Pancreas (tissue), 10 donors: ENCODE measurements at places on chromosomes 4 and X. TPM values are rescaled to one million over a fixed set of nuclear protein-coding genes. Genes with fewer than 3 reads are reported as not detected.
A peak's percentile ranks its signal among the peaks of the same experiment; 100 is the strongest.

Gene CTAG1B
- polyA plus RNA-seq, result not detected

DNA sequence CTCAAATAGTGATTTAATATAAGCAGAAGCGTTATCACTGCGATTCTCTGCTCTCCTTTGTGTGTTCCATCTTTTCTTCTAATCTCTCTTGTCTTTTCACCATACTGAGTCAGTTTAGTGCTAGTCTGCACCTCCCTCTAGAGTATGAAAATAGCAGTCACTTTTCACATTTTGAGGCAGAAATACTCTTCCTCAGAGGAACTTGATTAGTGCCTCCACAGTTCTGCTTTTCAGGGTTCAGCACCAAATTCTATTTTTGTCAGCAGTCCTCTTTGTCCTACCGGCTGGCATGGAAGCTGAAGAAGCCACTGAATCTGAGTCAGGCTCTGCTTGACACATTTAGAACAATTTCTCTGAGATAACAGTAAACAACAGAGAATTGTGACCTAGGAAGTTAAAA is 49.7 kb upstream of the ANKRD17 start:
- no peak overlapping the region for H3K27ac ChIP-seq
- no peaks in the 10 kb centered on the region for H3K4me1 ChIP-seq
- no peaks in the 10 kb centered on the region for H3K27me3 ChIP-seq

Gene HMX1
- polyA plus RNA-seq, result not detected

DNA sequence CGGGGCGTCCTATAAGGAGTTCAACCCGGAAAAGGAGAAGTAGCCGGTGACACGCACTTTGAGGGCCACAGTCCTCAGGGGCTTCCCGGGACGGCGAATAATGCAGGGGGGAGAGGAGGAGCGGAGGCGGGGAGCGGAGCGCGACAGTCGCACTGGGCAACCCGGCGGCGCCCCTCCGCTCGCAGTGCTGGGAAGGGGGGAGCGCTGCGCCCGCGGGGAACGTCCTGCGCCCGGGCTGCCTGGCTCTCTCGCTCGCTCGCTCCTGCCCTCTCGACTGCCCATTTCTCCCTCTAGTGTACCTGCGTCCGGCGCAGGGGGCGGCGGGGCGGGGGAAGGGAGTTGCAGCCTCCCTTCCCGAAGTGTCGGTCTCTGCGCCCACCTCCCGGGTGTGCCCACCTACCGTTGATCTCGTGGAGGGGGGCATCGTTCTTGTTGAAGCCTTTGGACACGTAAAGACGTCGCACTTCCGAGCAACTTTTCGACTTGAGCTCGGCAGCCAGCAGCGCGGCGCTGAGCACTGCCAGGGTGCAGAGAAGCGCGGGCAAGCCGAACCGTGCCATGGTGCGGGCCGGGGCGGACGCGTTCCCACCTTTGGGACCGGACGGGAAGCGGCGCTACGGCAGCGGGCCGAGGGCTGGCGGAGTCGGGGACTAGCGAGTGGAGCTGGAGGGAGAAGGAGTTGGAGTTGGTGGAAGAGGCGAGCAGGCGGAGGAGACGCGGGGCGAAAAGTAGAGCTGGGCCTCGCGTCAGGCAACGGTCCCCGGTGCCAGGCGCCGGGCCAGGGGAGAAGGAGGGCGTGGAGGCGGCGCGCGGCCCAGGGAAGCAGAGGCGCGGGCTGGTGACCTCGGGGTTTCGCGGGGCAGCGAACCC is 648 bp downstream of the GPC4 start:
- no peaks in the 10 kb centered on the region for H3K27me3 ChIP-seq
- DNase-seq, result peak; percentile 26
- peak overlapping the region; percentile 69 for H3K27ac ChIP-seq
- H3K36me3 ChIP-seq, result no peaks in the 10 kb centered on the region

DNA sequence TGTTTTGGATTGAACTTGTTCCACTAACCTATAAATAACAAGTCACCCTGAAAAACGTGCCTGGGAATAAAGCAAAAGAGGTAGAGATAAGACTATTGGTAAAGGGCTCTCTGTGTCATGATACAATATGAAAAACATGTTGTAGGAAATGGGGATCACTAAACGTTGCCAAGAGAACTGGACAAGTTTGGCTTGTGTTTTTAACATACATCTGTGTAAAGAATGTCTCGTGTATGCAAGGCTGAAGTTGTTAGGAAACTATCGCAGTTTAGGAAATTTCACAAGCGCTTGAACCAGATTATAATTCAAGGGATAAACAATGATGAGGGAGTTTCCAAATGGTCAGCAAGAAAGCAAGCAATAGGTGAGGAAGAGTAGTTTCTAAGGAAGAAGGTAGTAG is 655.8 kb downstream of the PCDH7 start:
- no peaks in the 10 kb centered on the region for H3K27me3 ChIP-seq
- no peaks in the 10 kb centered on the region for H3K36me3 ChIP-seq
- no peak for DNase-seq
- no peaks in the 10 kb centered on the region for H3K4me1 ChIP-seq
- no peak overlapping the region for H3K27ac ChIP-seq
- no peak overlapping the region for H3K4me3 ChIP-seq

Gene DSPP
- polyA plus RNA-seq, result not detected

Gene COX18
- polyA plus RNA-seq, result 5.3 TPM

GRCh38 chrX:20742106-20742505 is 475.4 kb upstream of the RPS6KA3 start:
- H3K36me3 ChIP-seq, result no peaks in the 10 kb centered on the region
- H3K4me3 ChIP-seq, result no peak overlapping the region
- H3K27me3 ChIP-seq, result no peaks in the 10 kb centered on the region
- H3K27ac ChIP-seq, result no peak overlapping the region
- no peaks in the 10 kb centered on the region for H3K4me1 ChIP-seq

- H3K4me3 ChIP-seq, result no peak overlapping the region
- no peaks in the 10 kb centered on the region for H3K36me3 ChIP-seq
- no peak for DNase-seq
- H3K4me1 ChIP-seq, result no peaks in the 10 kb centered on the region
Observed at GRCh38 chr4:147723326-147723725, 8.6 kb upstream of the ARHGAP10 start.

Gene NUDT11
- 1.4 TPM for polyA plus RNA-seq

Gene RTL9
- not detected for polyA plus RNA-seq

DNA sequence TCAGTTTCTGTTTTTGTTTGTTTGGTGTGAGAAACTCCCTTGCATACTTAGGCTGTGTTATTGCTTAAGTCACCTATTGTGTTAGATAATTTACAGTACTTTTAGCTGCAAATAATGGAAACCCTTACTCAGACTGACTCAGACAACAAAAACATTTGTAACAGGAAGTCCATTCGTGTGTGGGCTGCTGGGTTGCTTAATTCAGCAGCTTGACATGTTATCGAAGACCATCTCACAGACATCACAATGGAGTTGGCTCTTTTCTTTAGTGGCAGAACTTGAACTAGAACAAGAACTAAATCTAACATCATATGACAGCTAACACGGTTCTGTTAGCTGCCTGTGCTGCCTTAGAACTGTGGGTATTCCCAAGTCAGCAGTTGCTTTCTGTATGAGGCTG is 9.9 kb upstream of the GABRE start:
- H3K27me3 ChIP-seq, result no peaks in the 10 kb centered on the region
- no peaks in the 10 kb centered on the region for H3K36me3 ChIP-seq
- H3K27ac ChIP-seq, result no peak overlapping the region
- no peak for DNase-seq
- no peak overlapping the region for H3K4me3 ChIP-seq
- H3K4me1 ChIP-seq, result no peaks in the 10 kb centered on the region

Gene SPANXB1
- polyA plus RNA-seq, result not detected

- no peak overlapping the region for H3K4me3 ChIP-seq
- no peak overlapping the region for H3K27ac ChIP-seq
- H3K4me1 ChIP-seq, result no peaks in the 10 kb centered on the region
- no peak for DNase-seq
- no peaks in the 10 kb centered on the region for H3K27me3 ChIP-seq
- H3K36me3 ChIP-seq, result no peaks in the 10 kb centered on the region
Observed at GRCh38 chr4:25351777-25352416, 25.2 kb upstream of the ANAPC4 start.

- no peaks in the 10 kb centered on the region for H3K4me1 ChIP-seq
- no peak overlapping the region for H3K4me3 ChIP-seq
- DNase-seq, result no peak
Observed at GRCh38 chrX:10280071-10280470, 123.3 kb downstream of the CLCN4 start.

- H3K4me3 ChIP-seq, result no peak overlapping the region
- no peak for DNase-seq
- no peaks in the 10 kb centered on the region for H3K27me3 ChIP-seq
- H3K4me1 ChIP-seq, result no peaks in the 10 kb centered on the region
- no peak overlapping the region for H3K27ac ChIP-seq
- no peaks in the 10 kb centered on the region for H3K36me3 ChIP-seq
Observed at GRCh38 chr4:47219586-47219985, 188.2 kb downstream of the GABRB1 start.

- H3K27ac ChIP-seq, result no peak overlapping the region
- no peaks in the 10 kb centered on the region for H3K36me3 ChIP-seq
- no peaks in the 10 kb centered on the region for H3K27me3 ChIP-seq
- no peak for DNase-seq
- H3K4me1 ChIP-seq, result no peaks in the 10 kb centered on the region
- H3K4me3 ChIP-seq, result no peak overlapping the region
Observed at GRCh38 chrX:134653835-134654234, 4.4 kb downstream of the PLAC1 start.

Gene PTTG2
- polyA plus RNA-seq, result 0.30 TPM

Gene SPATA18
- polyA plus RNA-seq, result 1.5 TPM

- H3K36me3 ChIP-seq, result no peaks in the 10 kb centered on the region
- no peaks in the 10 kb centered on the region for H3K27me3 ChIP-seq
- no peak for DNase-seq
- no peak overlapping the region for H3K27ac ChIP-seq
Observed at GRCh38 chrX:136835761-136836160, 44.8 kb downstream of the RBMX start.

- no peak overlapping the region for H3K27ac ChIP-seq
- no peaks in the 10 kb centered on the region for H3K27me3 ChIP-seq
Observed at GRCh38 chr4:2672082-2672481, 84.1 kb downstream of the TNIP2 start.

DNA sequence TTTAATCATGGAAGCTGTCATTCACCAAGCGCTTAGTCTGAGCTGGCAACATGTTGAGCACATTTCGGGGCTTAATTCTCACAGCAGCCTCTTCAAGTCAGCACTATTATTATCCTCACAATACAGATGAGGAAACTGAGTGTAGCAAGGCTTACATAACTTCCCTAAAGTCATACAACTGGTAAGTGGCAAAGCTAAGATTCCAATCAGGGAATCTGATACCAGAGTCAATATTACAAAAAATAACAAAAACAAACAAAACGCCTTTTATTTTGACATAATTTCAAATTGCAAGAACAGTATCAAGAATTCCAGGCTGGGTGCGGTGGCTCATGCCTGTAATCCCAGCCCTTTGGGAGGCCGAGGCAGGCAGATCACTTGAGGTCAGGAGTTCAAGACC is 120.4 kb upstream of the DUSP21 start:
- H3K27ac ChIP-seq, result no peak overlapping the region
- H3K27me3 ChIP-seq, result no peaks in the 10 kb centered on the region
- H3K36me3 ChIP-seq, result no peaks in the 10 kb centered on the region
- DNase-seq, result no peak
- no peak overlapping the region for H3K4me3 ChIP-seq

- DNase-seq, result no peak
- H3K36me3 ChIP-seq, result no peaks in the 10 kb centered on the region
- no peak overlapping the region for H3K4me3 ChIP-seq
- no peak overlapping the region for H3K27ac ChIP-seq
- no peaks in the 10 kb centered on the region for H3K27me3 ChIP-seq
Observed at GRCh38 chr4:40323866-40324265, 11.3 kb upstream of the CHRNA9 start.

DNA sequence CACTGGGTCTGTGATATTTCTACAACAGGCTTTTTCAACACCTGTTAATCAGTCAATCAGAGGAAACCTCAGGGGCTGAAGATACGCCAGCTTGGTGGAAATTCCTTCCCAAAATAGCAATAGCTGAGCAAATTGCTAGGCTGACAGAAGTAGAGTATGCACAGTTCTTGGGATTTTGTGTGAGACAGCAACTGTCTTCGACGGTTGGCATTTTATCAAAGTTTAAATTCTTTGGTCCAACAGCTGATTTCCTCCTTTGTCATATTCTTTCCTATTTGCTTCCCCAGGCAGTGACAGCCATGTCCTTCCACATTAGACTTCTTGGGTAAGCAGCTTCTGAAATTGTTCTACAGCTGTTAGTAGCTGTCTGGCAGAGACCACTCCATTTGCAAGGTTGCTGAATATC is 8.0 kb upstream of the PALLD start:
- no peaks in the 10 kb centered on the region for H3K36me3 ChIP-seq
- H3K4me1 ChIP-seq, result no peaks in the 10 kb centered on the region
- H3K27ac ChIP-seq, result no peak overlapping the region
- H3K4me3 ChIP-seq, result no peak overlapping the region
- no peak for DNase-seq

Gene HSFX3
- polyA plus RNA-seq, result not detected
